ENCODE measurements at places on chromosomes 7 and 10. TPM values are rescaled to one million over a fixed set of nuclear protein-coding genes. Genes with fewer than 3 reads are reported as not detected.

DNA sequence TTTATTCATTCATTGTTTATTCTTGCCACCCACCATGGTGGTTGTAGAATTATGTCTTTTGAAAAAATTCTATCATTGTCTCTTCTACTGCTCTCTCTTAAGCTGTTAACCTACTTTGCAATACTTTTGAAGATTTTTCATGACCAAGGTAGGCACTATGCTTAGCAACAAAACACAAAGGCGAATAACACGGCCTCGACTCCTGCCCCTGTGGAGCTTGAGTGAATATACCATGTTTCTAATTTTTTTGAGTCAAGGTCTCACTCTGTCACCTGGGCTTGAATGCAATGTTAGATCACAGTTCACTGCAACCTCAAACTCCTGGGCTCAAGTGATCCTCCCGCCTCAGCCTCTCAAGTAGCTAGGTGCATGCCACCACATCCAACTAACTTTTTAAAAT lies 39.4 kb downstream of the APBB1IP start:
- no peak for DNase-seq

- DNase-seq: no peak
Observed at GRCh38 chr7:149880638-149881311, 7.0 kb downstream of the ATP6V0E2 start.

GRCh38 chr7:77812290-77812685 lies 13.7 kb downstream of the PHTF2 start:
- DNase-seq: peak; percentile 33

DNA sequence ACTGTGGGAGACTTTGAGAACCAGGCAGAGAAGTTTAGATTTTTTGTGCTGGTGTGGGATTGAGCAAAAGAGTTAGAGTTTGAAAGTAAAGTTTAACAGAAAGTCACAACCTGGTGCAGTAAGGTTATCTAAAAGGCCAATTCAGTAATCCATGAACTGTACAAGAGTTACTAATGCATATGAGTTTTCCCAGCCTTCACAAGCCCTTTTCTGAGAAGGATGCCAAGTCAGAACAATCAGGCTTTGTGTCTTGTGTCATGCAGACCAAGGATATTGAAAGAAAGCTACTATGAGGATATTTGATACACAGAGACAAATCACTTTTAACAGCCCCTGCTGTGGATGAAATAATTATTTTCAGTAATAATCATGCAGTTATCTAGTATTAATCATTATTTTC lies 68.8 kb upstream of the MYO3A start:
- no peak for DNase-seq

NXPH1 gene
- polyA plus RNA-seq: not detected

DNA sequence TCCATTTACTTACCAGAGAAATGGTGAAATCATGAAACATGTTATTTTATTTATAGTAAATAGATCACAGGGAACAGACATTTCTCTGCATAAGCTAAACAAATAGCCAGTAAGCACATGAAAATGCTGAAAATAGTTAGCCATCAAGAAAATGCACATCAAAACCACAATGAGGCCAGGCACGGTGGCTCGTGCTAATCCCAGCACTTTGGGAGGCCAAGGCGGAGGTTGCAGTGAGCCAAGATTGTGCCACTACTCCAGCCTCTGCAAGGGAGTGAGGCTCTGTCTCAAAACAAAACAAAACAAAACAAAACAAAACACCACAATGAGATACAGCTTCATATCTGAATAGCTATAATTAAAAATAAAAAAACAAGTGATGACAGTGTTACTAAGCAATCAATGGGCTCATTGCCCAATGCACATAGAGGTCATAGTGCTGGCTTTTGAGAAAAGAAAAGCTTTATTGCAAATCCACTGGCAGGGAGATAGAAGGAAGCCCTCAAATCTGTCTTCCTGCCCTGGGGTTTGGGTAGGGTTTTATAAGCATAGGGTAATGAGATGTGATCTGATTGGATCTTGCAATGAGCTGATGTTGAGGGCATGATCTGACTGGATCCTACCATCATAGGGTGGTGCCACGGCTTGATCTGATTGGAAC lies 16.2 kb downstream of the CSTF2T start:
- DNase-seq: no peak

DNA sequence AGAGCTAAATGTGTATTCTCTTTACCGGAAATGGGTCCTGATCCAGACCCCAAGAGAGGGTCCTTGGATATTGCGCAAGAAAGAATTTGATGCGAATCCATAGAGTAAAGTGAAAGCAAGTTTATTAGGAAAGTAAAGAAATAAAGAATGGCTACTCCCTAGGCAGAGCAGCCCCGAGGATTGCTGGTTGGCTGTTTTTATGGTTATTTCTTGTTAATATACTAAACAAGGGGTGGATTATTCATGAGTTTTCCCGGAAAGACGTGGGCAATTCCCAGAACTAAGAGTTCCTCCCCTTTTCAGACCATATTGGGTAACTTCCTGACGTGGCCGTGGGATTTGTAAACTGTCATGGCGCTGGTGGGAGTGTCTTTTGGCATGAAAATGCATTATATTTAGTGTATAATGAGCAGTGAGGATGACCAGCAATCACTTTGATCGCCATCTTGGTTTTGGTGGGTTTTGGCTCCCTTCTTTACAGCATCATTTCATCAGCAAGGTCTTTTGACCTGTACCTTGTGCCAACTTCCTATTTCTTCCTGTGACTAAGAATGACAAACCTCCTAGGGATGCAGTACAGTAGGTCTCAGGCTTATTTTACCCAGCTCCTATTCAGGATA lies 60.4 kb downstream of the ARL4A start:
- DNase-seq: no peak

- DNase-seq: no peak
Observed at GRCh38 chr7:152597507-152597906, 78.4 kb downstream of the XRCC2 start.

GRCh38 chr10:48419714-48420113 lies 113.2 kb downstream of the MAPK8 start:
- no peak for DNase-seq

DNA sequence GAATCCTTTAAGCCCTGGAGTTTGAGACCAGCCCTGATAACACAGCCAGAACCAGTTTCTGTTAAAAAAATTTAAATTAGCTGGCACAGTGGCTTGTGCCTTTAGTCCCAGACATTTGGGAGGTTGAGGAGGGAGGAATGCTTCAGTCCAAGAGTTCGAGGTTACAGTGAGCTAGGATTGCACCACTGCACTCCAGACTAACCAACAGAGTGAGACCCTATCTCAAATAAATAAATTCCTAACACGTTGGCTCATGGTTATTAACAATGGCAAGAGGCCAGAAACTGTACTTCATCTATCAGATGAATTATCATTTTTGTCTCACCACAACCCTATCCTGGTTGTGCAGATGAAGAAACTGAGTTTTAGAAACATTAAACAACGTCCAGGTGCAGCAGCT lies 2.1 kb upstream of the PPIA start:
- DNase-seq: no peak

OR6V1 gene
- polyA plus RNA-seq: not detected

Measured in AG04450 (cell line).